ENCODE measurements at places on chromosomes 7 and 10.

DNA sequence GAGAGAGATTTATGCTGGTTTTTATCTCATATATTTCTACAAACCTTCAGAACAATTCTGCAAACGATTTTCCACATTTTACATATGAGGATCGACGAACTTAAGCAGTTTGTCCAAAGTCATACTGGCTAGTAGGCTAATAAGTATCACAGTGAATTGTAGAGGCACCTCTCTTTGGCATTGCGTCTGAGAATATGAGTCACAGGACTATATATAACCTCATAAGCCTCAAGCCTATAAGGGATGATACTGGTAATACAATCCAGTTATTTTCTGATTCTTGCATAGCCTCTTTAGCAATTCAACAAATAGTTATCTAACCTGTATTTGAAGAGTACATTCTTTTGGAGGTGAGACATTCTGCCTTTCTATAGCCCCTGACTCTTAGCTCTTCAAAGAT, 129.8 kb downstream of the GPR158 start:
- DNase-seq: no peak

DNA sequence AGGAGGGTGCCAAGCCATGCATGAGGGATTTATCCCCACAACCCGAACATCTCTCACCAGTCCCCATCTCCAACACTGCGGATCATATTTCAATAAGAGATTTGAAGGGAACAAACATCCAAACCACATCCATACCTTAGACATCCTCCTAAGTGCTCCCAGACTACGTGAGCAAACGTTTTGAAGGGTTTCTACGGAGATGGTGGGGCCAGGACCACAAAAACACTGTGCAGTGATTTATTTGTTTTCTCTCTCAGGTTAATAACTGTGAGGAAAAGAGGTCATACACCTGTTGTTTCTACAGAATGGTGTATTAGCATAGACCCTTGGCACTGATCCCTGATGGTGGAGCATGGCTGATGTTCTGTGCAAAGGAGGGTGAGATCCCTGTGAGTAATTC, 277.8 kb downstream of the FRMD4A start:
- DNase-seq: no peak

DNA sequence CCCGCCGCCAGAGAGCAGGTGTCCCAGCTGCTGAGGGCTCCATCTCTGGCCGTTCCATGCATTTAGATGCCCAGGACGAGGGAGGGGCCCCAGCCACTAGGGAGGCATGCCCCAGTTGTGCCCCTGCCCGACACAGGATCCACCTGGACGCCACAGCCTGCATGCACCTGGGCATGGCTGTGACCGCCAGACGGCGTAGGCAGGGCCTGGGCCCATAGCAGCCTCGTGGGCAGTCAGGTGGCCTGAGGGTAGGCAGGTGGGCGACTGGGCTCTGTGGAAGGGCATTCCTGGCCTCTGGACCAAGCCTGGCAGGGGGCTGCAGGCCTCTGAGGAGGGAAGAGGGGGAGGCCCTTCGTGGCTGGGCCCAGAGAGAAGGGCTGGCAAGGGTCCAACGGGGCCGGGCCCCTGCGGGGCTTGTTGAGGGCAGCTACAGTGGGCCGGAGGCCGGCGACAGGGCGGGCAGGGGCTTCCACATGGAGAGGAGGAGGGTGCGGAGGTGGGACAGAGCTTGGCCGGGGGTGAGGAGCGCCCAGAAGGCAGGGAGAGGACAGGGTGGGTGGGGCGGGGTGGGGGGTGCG, 76.0 kb upstream of the NKX6-2 start:
- no peak for DNase-seq

DNA sequence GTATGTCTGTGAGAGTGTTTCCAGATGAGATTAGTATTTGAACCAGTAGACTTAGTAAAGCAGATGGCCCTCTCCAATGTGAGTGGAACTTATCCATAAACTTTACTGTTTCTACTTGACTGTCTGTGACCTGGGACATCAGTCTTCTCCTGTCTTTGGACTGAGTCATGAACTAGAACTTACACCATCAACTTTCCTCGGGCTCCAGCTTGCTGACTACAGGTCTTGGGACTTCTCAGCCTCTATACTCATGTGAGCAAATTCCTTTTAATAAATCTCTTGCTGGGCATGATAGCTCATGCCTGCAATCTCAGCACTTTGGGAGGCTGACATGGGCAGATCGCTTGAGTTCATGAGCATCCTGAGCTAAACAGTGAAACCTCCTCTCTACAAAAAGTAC, 25.7 kb upstream of the WAPL start:
- no peak for DNase-seq

DNA sequence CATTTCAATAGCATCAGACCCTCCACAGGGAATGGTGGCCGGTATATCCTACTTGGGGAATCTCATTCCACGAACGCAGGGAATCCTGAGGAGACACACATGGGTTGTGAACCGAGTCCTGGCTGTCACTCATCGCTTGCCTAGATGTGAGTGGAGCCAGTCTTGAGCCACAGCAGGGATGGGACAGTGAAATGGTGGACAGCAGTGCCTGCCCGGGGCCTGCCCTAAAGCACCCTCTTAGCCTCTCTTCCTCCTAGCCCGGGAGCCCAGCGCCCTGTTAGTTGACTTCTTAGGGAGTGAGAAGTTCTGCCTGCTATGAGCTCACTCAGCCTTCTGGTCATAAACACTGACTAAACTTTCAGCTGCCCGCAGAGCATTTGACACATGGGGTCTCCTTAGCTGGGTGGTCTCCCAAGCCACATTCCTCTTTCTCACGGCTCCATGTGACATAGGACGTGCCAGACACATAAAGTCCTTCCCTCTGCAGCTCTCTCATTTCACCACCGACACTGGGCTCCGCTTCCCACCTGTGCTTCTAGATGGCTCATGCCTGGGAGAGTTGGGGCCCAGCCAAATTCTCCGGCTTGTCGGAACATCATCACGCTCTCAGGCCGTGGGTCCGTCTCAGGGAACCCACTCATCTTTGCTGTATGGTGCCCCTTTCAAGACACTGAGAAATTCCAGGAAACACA, 60.9 kb downstream of the TCERG1L start:
- DNase-seq: no peak

- DNase-seq: no peak
Observed at GRCh38 chr7:69625238-69625637, 27.0 kb downstream of the AUTS2 start.

DNA sequence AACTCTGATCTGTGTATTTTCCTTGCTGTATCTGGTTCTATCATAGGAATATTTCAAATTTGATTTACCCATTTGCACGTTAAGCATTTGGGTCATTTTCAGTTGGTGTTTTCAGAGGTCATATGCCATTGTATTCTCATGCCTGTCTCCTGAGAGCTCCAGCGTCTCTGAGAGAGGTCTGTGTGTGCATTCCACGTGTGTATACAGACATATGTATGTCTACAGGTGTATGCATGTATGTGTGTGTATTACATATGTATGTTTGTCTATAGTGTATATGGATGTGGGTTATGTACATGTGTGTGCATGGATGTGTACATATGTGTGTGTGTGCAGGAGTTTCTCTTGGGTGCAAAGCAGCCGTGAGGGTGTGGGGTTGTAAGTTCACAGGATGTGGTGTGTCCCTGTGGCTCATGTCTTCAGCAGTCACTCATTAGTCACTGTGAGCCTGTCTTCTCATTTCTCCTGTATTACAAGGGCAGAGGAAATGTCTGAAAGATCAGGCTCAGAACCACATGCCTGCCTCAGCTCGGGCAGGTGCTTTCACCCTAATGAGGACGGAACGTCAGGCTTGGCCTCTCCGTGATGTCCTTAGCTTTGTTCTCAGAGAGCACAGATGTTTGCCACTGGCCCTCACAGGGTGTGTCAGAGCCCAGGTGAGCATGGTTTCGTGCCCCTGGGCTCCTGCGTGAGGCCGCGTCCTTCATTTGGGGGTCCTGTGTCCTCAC, 101.6 kb downstream of the NKX6-2 start:
- no peak for DNase-seq

DNA sequence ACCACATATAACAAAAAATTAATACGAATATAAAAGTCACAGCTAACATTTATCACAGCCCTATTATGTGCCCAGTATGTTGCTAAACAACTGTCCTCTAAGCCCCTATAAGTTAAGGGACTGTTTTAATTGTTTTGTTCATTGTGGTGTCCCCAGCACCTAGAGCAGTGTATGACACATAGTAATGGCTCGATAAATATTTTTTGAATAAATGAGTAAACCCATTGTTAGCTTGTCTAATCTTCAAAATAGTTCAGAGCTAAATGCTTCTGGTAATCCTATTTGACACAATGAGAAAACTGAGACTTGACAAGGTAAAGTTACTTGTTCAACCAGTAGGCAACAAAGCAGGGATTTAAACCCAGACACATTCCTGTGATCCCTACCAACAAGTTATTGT, 78.4 kb upstream of the NEUROD6 start:
- DNase-seq: no peak

DNA sequence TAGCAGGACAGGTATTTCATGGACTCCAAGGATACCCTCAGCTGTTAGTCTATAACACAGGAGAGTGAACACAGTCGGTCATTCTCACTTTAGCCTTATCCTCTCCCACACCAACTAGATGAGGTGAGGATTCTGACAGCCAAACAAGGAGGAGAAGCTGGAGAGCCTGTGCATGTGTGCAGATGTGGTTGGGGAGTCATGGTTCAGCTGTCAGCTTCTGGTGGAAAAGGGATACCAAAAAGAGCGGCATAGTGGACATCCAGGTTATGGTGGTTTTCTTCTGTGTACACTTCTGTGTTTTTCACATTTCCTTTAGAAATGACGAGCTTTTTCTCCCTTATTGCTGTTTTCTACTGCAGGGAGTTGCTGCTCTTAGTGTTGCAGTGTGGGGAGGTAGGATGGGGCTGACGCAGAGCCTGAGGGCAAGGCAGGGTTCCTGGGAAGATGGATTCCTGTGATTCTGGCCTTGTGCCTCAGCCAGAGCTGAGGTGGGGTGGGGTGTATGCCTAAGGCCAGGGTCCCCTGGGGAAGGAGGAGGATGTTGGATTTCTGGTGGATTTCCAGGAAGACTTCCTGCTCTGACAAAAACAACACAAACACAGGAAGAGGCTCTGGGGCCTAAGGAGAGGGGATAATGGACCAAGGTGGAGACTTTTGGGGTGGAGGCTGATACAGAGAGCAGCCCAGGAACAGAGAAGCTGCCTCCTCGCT, 26.6 kb downstream of the PLAU start:
- no peak for DNase-seq

DNA sequence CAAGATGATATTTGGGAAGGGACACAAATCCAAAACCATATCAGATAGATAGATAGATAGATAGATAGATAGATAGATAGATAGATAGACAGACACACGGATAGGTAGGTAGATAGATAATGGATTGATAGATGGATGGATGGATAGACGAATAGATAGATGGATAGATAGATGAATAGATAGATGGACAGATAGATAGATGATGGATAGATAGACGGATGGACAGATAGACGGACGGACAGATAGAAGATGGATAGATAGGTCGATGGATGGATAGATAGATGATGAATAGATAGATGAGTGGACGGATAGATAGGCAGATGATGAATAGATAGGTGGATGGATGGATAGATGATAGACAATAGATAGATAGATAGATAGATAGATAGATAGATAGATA, 39.8 kb downstream of the NPTX2 start:
- no peak for DNase-seq

DNA sequence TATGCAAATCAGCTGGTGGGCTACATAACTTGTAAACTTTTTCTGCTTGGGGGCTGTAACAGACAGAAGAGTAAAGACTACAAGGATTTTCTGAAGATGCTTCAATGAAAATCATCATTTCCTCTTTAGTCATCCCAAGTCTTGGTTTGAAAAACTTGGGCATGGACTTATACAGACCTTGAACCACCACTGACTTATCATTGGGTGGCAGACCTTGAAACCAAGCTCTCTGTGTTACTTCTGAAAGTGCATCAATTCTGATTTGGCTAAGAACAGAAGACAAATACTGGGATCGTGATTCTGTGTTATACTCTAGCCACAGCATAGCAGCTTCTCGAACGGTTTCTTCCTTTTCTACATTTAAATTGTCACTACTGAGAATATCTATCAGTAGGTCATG, 21.3 kb downstream of the KBTBD2 start:
- DNase-seq: no peak

DNA sequence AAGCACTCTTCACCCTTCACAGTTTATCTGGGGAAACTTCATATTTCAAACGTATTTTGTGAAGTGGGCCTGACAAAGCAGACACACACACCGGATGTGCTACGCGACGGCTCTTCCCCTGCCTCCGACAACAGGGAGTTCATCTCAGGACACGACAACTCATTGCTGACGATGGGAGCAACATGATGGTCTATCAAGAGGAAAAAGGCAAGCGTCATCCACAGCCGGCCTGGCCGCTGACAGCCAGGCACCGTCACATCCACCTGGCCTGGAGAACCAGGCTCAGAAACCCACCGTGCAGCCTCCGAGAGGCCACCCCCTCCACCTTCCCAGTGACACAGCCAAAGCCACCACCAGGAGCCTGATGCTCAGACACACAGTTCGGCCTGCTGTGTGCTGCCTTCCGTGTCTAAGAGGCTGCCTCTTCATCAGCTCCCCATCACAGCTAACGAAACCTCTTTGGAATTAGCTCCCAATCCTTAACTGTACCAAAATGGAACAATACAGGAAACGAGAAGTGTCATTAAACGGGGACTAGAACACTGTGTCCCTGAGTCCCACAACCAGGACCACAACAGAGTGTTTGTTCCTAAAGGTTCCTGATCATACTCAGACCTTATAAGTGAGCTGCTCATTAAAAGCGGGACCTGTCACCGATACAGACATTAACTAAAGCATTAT, 76.7 kb downstream of the SFMBT2 start:
- DNase-seq: no peak

Data from fibroblast of skin of left biceps (primary cell).